ENCODE measurements at places on chromosomes 5 and 9.

DNA sequence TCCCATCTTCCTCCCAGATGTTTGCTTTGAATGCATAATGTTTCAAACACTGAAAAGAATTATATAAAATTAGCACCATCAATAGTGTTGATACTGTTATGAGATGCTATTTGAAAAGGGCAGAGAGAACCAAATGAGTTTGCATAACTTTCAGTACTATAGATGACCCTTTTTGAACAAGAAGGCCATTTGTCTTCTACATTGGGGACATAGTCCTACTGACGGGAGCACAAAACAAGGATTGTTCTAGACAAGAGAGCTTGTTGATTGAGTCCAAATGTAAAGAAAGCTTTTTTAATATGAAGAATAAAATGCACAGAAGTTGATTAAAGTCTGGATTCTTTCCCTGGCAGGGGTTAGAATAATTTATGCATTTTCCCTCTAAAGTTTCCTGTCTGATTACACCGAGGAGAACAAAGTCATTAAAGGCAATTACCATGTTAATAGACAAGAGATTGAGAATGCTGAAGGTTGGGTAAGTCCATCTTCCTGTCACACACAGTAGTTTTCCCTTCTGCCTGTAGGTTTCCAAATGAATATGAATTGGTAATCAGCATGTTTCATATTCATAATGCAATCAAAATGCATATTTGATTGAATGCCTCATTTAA is 32.8 kb upstream of the ADCY2 start:
- DNase-seq, result no peak

- DNase-seq, result no peak
These were observed 1.6 kb downstream of the DMXL1 start for GRCh38 chr5:119072496-119072895.

DNA sequence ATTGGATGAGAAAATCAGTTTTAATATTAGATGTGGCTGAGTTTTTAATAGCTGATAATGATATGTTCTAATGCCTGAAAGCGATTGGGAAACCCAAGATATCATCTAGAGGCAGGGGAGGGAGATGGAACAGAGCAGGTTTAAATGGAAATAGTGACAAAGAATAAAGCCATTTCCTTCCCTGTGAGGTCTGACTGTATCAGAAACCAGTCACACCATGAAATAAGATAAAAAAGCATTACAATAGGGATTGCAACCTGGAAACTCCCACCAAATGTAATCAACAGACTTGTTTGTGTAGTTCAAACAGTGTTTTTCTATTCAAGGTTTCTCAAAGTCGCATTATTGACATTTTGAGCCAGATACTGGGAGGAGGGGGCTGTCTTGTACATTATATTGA is 110.1 kb upstream of the SMIM23 start:
- no peak for DNase-seq

DNA sequence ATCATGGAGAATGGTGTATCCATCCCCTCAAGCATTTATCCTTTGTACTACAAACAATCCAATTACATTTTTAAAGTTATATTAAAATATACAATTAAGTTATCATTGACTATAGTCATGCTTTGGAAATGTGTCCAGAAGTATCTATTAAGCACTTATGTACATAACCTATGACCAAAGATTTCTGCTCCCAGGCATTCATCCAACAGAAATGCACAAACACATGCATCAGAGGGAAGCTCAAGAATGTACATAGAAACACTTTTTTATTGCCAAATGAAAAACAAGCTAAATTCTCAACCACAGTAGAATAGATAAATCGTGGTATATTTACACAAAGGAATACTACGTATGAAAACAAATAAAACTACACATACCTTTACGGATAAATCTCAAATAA is 700.5 kb upstream of the ZNF608 start:
- DNase-seq, result no peak

GRCh38 chr9:112520069-112520468 is 33.4 kb downstream of the KIAA1958 start:
- DNase-seq, result no peak

DNA sequence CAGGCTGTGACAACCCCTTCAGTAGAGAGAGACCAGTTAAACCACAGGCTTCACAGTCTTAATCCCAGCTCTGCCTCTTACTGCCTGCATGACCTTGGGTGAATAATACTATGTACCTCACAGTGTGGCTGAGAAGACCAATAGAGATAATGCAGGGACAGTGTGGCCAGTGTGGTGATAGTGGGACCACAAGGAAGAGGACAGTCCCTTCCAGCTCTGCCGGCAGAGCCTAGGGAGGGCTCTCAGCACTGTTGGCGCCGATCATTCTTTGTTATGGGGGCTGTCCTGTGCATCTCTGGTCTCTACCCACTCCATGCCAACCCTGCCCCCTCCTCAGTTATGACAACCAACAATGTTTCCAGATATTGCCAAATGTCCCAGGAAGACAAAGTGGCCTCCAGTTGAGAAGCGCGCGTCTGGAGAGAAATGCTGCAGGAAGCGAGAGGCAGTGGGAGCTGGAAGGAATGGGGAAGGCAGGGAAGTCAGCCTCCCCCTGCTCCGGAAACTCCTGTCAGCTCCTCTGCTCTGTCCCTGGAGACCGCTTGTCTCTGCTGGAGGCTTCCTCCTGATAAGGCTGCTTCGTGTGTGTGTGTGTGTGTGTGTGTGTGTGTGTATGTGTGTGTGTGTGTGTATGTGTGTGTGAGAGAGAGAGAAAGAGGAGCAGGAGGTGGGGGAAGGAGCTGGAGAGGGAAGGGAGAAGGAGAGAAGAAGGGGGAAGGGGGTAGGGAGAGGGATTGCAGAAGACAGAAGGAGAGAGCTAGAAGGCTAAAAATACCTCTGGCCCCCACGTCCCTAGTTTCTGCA is 31.8 kb upstream of the FABP6 start:
- DNase-seq, result no peak

- DNase-seq, result peak; percentile 72
These were observed 357.7 kb downstream of the NPR3 start for GRCh38 chr5:33068786-33069185.

DNA sequence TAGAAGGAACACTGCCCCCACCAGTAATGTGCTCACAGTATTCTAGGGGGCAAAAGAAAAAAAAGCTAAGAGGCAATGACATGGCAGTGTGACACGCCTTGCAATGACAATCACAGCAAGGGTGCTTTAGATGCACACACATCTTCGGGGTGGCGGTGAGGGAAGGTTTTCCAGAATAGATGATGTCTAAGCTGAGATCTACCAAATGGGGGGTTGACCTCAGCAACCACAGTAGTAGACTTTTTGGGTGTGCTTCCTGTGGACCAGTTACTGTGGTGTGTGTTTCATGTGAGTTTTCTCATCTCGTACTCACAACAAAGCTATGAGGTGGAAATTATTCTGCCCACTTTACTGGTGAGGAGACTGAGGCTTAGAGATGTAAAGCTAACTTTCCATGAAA is 10.2 kb upstream of the IL12B start:
- DNase-seq, result no peak

GRCh38 chr5:129506086-129506485 is 46.0 kb downstream of the ADAMTS19 start:
- DNase-seq, result no peak

DNA sequence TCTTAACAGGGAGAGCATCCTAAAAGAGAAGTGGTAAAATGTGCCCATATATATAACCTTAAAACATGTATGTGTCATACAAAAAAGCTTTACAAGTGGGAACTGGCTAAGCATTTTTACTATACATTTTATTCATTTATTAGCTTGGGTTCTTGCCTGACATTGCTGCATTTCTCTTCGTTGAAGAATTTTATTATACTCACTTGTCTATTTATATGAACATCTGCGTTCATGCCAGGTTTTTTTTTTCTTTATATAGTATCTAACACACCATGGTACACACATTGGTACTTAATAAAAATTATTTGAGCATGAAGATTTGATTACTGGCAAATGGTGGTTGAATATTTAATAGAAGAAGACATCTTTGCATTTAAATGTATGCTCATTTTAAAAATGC is 492.3 kb downstream of the SPATA31D1 start:
- DNase-seq, result no peak

DNA sequence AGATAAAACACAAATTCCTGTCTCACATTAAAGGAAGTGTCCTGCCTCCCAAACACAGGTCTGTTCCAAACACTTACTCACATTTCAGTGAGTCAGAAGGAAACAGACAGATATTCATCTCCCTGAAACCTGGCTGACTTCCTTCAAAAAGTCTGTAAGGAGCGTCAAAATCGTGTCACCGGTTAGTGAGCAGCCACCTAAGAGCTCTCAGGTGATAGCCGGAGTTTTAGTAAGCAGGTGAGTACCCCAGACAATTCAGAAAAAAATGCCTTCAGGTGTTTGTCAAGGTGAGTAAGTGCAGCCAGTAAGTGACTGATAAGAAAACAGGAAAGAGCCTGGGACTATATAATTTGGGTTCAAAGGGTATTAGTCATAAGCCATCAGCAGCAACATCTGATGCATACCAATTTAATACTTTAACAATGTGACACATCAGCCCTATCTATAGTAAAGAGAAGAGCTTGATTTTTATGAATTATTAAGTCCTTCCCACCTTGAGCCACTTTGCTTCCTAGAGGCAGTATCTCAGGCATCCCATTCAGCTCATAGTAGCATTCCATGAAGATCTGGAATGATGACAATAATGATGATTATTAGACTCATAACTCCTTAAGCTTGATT is 1.3 kb upstream of the ITGA2 start:
- DNase-seq, result peak; percentile 32

DNA sequence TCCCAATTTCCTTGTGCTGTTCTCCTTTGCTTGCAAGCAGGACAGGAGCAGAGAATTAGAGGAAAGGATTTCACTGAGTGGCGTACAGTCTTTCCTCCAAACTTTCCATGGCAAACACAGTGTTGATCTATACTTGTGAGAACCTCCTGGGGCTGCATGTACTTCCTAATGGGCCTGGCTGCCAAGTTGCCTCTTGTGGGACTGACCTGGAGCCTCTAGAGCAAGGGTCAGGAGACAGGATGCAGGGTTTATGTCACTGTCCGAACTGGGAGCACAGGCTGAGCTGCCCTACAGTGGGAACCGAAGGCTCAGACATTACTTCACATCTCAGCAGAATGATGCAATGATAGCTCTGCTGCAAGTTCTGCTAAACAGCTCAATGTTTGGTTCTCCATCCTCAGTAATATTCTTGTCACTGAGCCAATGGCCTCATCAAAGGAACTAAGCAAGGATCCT is 102.3 kb downstream of the ENC1 start:
- DNase-seq, result no peak

GRCh38 chr5:133222979-133223378 is 171.2 kb downstream of the HSPA4 start:
- no peak for DNase-seq

- DNase-seq, result no peak
These were observed 904 bp upstream of the BSPRY start for GRCh38 chr9:113348437-113348836.

- DNase-seq, result no peak
These were observed 215.5 kb upstream of the KCNN2 start for GRCh38 chr5:114146398-114146797.

DNA sequence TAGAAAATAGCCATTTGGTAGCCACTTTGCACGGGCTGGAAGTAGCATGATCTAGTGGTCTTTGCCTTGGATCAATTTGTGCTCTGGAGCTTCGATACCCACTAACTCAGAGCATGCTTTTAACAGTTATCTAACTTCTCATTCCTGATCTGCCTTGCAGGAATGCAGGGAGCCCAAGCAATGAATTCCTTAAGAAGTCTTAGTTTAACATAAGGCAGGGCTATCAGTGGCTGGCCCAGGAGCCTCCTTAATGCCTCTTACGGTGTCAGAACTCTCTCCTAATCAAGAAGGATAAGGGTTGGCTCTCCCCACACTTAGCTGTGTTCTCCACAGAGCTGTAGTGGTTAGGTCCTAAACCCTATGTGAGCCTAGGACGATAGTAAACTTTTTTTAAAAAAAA is 95.8 kb upstream of the TBCA start:
- no peak for DNase-seq

GRCh38 chr9:125180876-125181275 is 8.7 kb downstream of the PPP6C start:
- no peak for DNase-seq

DNA sequence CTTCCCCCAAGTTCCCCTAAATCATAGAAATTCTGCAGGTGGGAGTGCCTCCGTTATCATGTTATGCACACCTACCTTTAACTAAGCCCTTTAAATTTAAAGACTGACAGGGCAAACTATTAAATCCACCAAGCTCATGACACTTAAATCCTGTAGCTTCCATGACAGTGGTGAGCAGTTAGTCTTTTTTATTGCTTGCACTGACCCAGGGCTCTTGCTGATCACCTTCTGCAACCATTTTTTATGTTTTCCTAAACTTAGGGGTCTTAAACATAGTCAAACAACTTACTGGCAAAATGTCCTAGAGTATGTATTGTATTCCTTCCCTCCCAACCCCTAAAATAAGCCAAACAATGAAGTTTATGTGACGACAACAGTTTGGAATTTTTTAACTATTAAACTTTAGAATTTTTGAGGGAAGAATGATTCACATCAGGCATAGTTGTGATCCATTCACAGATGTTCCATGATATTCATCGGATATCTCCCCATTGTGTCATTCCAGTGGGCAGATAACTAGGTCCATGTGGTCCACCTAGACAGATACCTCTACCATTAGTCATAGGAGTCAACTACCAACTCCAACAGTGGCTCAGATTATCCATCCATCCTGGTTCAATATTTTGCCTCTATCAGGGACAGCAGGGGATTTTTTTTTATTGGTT is 283.1 kb downstream of the ADAMTS6 start:
- peak; percentile 96 for DNase-seq

- no peak for DNase-seq
These were observed 5.5 kb downstream of the CD74 start for GRCh38 chr5:150407096-150407720.

DNA sequence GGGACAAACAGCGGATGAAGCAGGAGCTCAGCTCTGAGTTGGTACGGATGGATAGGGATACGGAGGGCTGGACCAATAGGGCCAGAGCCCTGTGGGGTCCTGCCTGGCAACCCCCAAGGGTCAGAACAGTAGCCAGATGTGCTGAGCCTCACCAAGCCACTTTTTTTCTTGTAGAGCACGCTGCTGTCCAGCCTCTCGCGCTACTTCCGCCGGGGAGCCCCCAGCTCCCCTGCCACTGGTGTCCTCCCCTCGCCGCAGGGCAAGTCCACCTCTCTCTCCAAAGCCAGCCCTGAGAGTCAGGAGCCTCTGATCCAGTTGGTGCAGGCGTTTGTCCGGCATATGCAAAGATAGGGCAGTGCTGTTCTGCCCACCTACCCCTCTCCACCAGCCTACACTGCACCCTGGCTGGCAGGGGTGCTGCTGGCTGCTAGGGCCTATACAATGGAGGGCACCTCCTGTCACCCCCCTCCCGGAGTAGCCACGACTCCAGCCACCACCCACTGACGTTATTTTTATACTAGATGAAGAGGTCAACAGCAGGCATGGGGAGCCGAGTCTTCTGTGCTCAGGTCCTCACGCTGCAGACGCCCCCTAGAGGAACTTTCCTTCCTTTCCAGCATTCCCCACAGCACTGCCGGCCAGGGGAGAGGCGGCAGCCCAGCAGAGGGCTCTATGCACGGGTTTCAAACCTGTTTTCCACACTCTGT is 21.6 kb downstream of the SH3GLB2 start:
- DNase-seq, result peak; percentile 65

GRCh38 chr9:84173961-84174360 is 166.6 kb downstream of the SLC28A3 start:
- no peak for DNase-seq

Data from RCC 7860 (cell line).